ENCODE measurements at places on chromosomes 7 and 10.

GRCh38 chr7:85000735-85001350 is 186.0 kb downstream of the SEMA3D start:
- DNase-seq = no peak

GRCh38 chr10:34575882-34576281 is 239.2 kb downstream of the PARD3 start:
- no peak for DNase-seq

GRCh38 chr10:130623680-130624267 is 487.6 kb downstream of the GLRX3 start:
- no peak for DNase-seq

DNA sequence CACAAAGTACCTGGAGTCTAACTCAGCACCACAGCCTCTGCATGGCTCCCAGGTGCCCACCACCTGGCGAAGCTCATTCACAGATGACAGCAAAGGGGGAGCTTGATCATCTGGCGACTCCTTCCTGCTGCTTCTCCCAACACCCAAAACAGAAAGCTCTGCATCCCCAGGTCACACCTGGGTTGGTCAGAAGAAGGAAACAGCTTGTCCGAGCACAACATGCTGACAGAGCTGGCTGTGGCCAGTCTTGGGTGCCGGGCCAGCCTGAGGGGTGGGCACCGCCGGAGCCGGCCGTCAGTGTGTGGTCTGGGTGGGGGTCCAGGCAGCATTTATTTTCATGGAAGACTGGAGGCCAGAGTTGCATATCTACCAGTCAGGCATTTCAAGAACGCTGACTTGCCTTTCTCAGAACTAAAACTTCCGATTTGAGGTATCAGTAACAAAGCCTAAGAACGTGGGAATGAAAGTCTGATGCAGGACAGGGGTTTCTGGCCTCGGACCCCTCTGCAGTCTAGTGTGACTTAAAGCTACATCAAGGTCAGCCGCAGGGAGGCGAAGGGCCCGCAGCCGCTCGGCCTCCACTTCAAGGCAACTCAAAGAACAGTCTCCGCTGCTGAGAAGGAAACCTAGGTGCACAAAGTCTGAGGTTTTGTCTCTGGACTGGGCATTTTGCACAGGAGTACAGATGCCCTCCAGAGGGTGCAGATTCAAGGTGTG is 109.6 kb downstream of the CYTH3 start:
- no peak for DNase-seq

DNA sequence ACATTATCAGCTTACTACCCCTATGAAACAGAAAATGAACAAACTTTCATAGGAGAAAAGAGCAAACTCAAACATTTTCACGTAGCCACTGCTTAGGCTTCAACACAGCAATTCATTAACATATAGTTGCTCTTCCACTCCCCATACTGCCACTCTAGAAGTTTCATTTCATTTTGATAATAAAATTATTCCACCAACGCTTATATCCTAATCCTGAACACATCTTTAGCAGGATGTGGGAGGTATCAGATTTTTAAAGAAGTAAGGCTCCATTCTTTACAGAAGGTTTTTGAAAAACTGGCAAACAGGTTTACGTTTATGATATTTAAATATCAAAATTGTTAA is 77.5 kb upstream of the ANK3 start:
- DNase-seq = no peak

DNA sequence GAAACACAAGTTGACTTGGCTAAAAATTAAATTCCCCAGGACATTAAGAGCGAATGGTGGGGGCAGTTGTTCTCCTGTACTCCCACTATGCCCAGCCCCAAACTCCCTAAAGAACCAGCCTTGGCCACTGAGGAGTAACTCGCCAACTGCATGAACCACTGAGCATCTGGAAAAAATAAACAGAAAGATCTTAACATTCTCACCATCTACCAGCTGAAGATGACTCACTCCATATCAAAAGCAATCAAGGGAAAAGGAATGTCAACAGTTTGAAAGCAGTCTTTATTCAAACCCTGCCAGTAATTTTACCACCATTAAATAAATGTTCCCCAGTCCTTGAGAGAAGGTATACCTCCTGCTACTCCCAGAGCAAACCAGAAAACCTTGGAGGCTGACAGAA is 45.4 kb downstream of the CTTNBP2 start:
- DNase-seq = no peak

GRCh38 chr7:21886396-21886795 is 59.3 kb downstream of the CDCA7L start:
- DNase-seq = no peak

DNA sequence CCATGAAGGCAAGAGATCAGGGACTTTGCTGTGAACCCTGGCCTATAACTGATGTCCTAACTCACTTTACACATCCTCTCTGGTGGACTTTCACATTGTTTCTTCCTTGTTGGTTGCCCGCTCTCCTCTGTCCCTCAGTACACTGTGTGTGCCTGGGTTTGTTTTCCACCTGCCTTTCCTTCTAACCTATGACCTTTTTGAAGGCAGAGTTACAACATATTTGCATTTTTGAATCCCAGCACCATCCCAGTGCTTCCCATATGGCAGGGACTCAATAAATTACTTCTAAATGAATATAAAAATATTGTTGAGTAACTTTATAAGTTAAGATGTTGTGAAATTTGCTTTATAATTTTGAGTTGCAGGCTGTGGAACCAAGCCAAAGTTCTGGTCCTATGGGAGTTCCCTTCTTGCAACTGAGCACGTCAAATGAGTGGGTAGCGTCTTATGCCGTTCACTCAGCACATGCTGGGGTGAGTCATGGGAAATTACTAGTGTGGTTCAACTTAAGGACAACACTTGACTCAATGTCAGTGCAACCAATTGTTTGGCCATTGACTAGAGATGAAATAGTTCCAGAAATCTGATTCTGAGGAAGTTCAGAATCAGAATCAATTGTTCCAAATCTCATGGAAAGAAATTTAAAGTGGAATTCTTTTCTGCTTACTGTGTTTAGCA is 250.9 kb downstream of the TWIST1 start:
- DNase-seq = no peak

DNA sequence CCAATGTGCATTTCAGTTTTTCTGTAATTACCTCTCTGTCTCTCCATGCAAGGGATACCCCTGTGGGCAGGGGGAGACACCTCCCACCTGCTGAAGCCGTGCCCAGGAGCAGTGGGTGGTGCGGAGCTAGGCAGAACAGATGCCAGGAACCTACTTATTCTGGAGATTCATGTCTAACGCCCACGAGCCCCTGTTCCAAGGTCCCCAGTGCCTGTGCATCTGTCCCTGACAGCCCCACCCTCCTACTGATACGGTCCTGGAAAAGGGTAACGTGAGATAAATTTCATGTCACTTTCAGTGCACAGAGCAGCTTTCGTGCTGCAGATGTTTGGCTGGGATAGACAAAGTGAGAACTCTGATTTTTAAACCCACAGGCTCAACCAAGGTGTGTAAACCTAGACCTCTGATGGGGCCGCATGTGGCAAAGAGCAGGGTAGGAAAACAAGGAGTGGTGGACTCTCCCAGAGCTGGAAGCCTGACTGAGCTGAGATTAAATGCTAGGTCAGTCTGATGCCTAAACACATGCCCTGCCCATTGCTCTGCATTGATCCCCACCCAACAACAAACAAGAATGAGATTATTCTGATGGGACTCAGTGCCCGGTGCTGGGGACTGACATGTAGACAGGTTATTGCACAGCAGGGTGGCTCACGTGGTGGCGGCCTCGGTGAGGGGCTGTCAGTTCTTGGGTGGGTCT is 123.6 kb upstream of the GDF10 start:
- no peak for DNase-seq

DNA sequence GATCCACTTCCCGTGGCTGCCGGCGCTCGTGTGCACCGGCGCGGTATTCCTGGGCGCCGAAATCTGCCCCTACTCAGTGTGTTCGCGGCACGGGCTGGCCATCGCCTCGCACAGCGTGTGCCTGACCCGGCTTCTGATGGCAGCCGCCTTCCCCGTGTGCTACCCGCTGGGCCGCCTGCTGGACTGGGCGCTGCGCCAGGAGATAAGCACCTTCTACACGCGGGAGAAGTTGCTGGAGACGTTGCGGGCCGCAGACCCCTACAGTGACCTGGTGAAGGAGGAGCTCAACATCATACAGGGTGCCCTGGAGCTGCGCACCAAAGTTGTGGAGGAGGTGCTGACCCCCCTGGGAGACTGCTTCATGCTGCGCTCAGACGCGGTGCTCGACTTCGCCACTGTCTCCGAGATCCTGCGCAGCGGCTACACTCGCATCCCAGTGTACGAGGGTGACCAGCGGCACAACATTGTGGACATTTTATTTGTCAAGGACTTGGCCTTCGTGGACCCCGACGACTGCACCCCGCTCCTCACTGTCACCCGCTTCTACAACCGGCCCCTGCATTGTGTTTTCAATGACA is 1.3 kb downstream of the CNNM1 start:
- DNase-seq = no peak

GRCh38 chr7:75924889-75925288 is 9.9 kb downstream of the POR start:
- no peak for DNase-seq

DNA sequence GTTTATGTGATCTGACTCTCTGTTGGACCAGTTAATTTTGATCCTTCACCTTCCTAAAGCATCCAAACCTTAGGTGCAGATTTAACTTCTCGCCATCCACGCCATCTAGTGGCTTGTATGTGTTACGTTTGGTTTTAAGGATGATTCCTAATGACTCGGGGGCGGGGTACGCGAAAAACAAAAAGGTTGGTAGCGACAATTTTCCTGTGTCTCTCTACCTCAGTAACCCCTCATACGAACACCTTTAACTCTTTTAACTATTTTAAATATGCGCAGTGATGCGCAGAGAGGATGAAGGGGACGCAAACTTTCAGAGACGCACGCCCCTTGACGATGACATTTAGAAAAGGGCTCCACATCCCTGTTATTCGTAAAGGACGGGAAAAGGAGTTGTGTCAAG is 714 bp upstream of the KCND2 start:
- DNase-seq = peak; percentile 55

DNA sequence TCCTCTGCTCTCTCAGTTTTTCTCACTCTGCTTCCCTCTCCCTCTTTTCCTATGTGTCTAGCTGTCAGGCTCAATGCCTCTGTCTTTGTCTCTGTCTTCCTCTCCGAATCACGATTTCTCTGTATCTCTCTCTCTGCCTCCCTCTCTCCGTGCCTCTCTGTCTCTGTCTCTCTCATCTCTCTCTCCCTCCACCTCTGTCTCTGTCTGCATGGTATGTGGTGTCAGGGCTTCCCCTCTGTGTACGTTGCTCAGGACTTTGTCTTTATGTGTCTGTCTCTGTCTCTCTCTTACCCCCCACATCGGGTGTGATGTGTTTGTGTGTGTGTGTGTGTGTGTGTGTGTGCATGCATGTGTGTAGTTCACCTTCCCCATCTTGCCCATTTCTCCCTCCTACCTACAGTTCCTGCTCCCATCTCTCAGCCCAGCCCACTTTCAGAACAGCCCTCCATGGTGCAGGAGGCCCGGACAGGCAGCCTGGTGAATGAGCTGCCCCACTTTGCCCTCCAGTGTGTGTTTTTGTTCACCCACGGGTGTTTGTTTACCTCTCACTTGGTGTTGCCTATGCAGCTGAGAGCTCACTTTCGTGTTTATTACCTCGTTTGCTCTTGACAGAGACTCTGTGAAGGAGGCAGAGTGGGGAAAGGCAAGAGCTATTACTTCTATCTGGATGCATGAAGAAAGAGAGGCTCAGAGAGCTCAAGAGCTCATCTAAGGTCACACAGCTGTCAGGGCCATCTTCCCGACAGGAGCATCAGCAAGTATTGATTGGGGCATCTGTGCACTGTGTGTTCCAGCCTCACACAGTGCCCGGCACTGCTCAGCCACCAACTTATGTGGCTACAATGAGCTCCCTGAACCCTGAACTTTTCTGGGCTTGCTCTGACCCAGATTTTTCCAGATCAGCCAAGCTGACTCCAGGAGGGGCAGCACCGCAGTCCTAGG is 163.5 kb upstream of the ZMIZ1 start:
- no peak for DNase-seq

DNA sequence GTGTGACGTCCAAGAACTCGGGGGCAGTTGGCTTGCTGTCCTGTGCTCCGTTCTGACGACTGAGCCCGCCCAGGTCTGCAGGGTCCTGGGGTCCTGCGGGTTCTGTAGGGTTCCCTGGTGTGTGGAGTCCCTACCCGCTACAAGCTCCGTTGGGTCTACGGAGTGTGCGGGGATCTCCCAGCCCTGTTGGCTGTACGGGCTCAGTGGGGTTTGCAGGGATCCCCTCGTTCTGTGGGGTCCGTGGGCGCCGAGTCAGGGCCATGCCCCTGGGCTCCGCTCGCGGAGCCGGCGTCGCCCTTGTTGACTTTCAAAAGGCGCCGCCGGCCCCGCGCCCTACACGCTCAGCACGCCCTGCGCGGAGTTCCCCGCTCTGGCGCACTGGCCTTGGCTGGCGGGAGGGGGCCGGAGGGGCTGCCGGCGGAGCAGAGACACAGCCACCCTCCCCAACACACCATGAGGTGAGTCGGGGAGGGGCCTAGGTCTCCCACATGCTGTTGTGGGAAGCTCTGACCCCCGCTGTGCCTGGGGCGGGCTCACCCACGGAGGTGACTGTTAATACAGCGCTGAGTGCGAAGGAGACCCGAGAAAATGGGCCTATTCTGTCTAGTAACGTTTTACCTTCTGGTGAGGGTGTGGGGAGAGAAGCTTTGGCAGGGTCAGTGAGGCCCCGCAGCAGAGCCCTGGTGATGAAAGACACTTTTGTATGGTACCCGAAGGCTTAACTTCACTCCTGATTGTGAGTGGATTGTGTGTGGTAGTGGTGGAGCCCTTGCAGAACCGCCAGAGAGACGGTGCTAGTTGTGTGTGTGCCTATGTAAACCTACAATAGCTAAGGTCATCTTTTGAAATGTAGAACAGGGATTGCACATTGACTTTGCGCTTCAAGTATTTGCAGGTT is 8.1 kb downstream of the TASOR2 start:
- DNase-seq = peak; percentile 60

DNA sequence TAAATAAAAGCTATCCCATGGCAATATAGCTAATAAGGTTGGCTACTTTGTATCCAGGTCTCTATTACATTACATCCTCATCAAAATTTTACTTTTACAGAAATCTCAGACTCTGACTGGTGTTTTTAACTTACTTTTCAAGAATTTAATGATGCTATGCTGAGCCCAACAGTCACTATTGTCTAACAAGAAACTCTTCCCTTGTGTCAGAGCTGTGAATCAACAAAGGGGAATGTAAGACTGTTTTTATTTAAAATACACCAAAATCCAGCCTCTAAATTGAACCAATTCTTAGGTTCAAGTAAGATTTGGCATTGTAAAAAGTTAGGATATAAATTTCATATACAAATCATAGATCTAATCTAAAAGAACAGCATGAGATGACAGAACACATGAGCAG is 7.0 kb downstream of the RTKN2 start:
- DNase-seq = no peak

Measured in HEK293T (cell line).